ENCODE measurements at places on chromosomes 7 and 10. TPM values are rescaled to one million over a fixed set of nuclear protein-coding genes. Genes with fewer than 3 reads are reported as not detected.

GRCh38 chr7:151687523-151688235, 168.0 kb upstream of the RHEB start:
- DNase-seq = no peak

The ARHGEF35 gene
- total RNA-seq = 0.69 TPM

- DNase-seq = peak; percentile 66
Observed at GRCh38 chr7:25858525-25859411, 293.2 kb upstream of the NFE2L3 start.

GRCh38 chr7:139995017-139995915, 67.5 kb downstream of the PARP12 start:
- DNase-seq = no peak

DNA sequence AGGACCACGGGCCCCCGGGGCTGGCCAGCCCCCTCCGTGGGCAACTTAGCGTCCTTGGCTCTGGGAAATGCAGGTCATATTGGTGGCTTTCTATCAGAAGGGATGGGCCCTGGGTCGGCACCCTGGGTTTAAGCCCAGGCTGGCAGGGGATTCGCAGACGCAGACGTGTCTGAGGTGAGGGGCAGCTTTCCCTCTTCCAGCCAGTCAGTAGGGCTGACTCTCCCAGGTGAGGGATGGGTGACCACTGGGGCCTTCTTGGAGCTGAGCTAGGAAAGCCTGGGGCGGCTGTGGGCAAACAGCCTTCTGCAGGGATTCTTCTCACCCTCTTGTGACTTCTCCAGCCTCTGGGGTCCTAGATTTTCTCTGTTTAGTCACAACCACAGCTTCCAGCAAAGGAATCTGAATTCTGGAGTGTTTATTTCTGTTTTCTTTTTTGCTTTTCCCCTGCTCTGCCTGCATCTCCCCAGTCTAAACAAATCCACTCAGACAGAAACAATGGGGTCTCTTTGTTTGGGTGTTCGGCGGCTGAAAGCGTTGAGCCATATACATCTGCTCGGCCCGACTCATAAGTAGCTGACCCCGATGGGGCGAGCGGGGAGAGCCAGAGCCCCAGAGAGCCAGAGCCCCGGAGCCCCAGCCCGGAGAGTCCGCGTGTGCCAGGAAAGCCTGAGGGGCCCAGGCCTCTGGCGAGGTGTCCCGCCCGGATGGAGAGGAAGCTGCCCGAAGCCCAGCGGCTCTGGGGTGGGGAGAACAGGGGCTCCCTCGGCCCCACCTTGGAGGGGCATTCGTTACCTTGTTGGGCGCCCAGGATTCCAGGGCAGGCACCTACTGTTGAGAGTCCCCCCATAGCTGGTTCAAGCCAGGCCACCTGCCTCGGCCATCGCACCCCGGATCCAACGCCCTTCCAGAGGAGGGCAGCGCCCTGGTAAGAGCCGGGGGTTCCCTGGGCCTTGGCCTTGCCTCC, 2.0 kb downstream of the MNX1 start:
- DNase-seq = no peak

The ASAH2 gene
- total RNA-seq = 11.3 TPM

The PTF1A gene
- not detected for total RNA-seq

DNA sequence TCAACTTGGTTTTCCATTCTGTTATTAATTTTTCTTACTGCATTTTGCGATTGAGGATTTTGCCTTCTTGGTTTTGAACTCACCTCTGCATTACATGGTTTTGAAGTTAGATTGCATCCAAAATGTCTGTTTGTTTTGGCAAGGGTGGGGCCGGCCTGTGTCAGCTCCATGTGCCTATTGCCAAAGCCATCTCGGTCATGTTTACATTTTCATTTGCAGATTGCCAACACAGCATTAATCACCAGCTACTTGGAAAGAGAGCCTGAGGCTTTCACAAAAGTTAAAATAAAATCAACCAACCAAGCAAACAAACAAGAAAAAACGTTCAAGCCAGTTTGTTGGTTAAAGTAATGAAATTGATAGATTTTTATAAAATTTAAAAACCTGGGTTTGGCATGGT, 695.8 kb downstream of the TYW1 start:
- no peak for DNase-seq

DNA sequence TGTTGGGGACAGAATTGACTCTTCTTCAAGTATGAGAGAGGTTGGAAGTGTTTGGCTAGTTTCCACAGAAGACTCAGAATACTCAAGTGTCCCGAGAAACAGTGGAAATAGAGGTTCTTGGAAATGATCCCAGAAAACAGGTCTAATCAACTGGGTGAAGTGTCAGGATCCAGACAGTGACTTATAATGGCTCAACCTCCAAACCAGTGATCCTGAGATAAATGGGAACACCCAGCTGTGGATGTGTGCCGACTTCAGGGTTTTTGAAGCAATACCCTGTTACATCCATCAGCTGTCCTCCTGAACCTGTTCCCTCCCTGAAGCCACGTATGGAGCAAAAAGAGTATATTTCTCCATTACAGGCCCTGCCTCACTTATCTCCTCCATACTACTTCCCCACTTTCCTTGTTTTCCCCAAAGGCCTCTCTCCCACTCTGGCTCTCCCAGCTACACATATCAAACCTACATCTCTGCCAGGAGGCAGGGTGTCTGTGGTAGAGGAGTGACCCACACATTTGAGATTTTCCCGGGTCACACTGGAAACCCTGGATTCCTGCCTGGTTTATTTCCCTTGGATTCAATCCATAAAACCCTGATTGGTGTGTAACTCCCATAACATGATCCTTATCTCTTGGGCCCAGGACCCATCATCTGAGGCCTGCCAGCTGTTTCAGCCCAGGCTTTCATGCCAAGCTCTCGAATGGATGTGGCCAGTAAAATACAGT, 17.6 kb upstream of the ELOVL3 start:
- DNase-seq = no peak

DNA sequence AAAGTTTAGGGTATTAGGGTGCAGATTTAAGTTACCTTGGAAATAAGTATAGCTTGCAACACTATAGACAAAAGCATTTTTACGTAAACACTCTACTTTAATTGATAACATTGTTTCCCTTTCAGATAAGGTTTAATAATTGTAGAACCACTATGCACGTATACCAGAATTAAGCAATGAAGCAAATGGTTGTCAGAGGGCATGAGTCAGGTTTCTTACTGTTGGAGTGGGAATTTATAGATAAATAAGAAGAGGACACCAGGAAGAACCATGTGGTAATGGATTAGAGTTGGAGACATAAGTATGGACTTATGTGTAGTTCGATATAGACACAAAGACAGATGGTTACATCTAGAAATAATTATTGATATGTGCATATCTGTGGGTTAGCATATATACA, 355.6 kb downstream of the ETV1 start:
- DNase-seq = no peak

DNA sequence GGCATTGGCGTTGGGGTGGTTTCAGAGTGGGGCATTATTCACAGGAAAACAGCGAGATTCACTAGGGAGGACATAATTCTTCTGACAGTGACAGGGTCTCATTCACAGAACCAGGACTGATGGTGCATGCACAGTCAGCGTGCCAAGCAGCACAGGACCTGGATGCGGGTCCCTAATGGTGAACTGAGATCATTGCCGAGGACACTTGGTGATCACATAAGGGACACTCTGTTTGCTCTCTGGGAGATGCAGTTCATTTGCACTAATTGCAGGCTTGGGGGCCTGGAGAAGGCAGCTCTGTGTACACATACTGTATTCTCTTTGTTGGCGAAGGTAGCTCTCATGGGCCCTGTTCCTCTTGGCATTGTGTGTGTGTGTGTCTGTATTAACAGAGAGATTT, 716.1 kb downstream of the PHTF2 start:
- DNase-seq = peak; percentile 22

GRCh38 chr10:132263866-132264265, 43.9 kb downstream of the STK32C start:
- peak; percentile 10 for DNase-seq

GRCh38 chr10:104256335-104256961, 1.8 kb downstream of the GSTO1 start:
- DNase-seq = no peak

The ZNF804B gene
- total RNA-seq = 0.10 TPM

GRCh38 chr10:121357401-121357800, 240.8 kb downstream of the FGFR2 start:
- DNase-seq = no peak

DNA sequence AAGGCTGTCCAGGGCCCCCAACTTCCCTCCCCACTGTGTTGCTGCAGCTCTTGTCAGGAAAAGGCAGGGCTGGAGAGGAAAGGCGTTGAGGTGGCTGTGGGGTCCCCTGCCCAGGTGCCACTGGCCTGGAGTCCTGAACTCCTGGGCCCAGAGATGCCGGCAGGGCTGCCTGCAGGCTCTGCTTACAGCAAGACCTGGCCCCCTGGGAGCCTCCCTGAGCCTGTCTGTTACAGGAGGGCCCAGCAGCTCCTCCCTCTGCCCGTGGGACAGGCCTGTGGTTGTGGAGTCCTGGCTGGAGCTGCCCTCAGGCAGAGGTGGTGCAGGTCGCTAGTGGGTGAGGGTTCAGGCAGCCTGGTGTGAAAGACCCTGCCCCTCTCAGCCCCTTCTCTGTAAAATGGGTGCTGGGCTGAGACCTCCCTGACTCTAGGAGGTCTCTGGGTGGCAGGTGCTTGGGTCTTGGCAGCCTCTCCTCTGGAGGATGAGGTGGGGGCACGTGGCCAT, 9.9 kb downstream of the ANTXRL start:
- peak; percentile 48 for DNase-seq

The KNDC1 gene
- total RNA-seq = 7.4 TPM

DNA sequence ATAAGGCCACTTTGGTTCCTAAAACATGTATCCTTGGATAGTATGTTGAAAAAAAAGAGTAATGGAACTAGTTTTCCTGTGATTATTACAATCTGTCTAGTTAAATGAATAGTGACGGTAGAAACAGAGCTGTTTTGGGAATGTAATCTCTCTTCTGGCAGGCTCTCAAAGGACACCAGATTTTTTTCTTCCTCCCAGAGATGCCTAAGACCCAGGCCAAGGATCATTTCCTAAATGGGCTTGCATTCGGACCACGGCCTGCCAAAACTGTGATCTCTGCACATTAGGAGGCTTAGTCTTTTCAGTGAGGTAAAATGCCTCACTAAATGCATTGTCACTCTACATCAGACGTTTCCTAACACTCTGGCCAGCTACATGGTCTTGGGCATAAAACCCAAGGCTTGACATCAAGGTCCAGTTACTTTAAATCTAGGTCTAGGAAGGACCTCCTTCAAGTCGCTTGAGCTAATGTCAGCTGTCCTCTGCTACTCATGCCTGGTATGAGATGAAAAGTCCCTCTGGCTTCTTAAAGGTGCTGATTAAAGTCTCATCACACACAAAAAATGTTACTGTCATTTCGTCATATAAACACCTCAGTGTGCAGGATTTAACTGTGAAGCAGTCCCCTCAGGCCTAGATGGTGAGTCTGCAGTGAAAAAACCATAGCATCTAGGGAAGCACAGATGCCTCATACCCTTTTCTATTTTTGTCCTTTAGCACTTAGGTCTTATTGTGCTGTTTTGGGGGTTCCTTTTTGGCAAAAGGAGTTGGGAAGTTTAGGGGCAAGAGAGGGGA, 47.7 kb downstream of the DLD start:
- no peak for DNase-seq

GRCh38 chr10:17238445-17239291, 10.6 kb downstream of the VIM start:
- DNase-seq = no peak

DNA sequence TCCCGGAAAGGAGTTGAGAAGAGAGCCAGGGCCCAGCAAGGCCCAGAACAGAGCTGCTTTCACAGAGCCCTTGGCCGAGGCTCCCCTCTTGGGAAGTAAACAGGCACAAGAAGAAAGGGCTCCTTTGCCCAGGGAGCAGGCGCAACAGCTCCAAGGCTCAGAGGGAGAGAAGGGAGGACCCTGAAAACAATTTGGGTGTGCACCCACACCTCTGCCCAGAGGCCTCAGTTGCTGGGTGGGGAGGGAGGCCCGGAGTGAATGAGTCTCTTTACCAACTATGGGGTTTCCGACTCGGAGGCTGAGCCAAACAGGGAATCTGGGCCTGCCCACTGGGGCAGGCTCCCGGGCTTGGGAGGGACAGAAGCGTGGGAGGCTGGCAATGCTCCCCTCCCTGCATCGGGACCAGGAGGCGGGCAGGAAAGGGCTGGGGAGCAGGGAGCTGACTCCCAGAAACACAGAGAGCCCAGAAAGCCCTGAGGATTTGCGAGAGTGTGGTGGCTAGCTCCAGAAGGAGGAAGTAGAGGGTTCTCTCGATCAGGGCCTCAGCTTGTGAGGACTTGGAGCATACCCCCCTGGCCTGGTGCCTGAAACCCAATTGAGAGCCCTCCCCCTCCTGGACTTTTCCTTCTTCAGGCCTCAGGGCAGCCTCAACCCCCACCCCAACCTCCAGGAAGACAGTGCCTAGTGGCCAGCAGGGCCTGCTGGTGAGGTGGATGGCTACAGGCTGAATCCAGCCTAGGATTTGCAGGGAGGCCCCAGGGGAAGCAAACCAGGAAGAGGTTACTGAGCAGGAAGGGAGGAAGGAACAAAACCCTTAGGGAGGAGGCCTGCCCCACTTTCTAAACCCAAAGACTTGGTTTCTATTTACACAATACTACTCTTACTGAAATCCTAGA, 6.2 kb downstream of the C10orf105 start:
- no peak for DNase-seq

The IGF2BP3 gene
- total RNA-seq = 47.0 TPM
